Activated T-cell treated with anti-CD3 and anti-CD28 coated beads, Interleukin-2, amount 50 U/mL, for 1 hour (primary cell): ENCODE measurements at places on chromosomes 2 and 18.

GRCh38 chr2:15770606-15771005, 169.7 kb upstream of the MYCN start:
- no peak for DNase-seq

DNA sequence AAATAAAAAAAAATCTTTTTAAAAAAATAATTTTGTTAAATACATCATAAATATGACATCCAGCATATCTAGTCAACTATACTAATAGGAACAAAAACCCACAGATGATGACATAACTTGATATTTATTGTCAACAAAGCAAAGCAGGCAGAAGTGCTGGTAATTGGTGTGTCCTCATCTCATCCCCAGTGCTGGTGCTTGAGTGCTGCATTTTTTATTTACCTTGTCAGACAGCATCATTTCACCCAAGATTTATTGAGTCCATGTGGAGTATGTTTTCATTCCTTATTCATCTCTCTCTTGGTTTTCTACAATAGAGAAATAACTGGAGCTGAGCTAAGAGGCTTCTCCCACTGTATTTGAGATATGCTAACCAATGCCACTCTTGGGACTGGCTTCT, 191.6 kb upstream of the SLC14A2 start:
- DNase-seq = no peak

GRCh38 chr18:57789090-57789489, 14.0 kb downstream of the ATP8B1 start:
- no peak for DNase-seq

DNA sequence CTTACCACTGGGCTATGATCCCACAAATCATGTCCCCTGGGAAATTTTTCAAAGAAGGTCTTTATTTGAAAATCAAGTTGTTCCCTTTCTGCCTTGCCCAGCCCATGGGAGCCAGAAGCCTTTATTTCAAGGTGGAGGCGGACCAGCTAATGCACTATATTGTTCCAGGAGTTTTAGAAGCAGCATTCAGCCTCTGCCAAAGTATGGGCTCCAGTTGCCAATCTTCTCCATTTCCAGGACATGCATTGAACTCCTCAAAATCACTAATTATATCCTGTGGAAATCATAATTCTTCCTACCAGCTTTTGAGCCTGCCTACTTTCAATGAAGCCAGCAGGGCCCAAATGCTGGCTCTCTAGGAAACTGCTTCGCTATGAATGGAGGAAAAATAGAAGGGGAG, 195.8 kb downstream of the RAD51AP2 start:
- no peak for DNase-seq

GRCh38 chr2:191304939-191305875, 60.0 kb downstream of the MYO1B start:
- DNase-seq = no peak

DNA sequence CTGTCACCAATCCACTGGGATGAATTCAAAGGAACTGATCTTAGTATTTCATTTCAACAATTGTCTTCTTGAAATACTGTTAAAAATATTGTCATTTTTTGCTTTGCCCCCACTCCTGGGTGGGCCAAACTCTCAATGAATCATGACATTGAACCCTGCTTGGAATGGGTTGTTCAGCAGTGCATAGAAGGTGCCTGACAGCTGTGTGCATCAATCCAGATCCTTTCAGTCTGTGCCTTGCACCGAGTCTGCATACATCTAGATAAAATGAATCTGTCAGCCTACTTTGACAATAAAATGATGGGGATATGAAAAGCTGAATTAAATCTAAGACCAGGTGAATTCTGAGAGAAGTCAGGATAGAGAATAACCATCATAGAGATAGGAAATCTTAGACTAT, 706.6 kb downstream of the CBLN2 start:
- DNase-seq = no peak

DNA sequence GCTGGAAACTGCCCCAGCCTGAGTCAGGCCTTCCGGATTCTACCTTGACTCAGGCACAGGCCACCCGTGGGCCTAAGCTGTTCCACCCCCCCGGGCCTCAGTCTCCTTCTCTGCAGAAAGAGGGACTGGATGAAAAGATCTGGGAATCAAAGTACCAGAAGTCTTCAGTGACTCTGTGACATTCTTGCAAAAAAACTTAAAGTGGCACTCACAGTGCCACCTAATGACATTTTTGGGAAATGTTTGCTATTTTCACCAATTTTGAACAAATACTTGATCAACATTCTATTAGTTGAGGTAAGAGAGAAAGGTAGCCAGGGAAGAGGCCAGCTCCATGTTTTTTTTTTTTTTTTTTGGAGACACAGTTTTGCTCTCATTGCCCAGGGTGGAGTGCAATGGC, 48.3 kb upstream of the ACAA2 start:
- no peak for DNase-seq

DNA sequence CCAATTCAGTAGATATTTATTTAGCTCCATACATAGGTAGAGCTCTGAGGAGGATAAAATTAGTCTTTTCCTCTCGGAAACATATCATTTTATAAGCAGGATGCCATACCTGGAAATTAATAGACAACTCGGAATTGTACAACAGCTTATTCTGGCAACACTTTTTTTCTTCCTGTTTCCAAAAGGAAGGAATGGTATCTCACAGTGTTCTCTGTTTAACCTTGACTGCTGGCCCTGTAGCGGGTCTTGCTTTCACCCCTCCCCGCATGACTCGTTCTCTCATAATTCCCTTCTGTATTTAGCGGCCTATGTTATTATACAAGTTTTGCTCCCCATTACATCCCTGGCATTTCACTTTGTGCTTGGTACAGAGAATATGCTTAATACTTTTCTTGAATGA, 2.5 kb upstream of the KYNU start:
- no peak for DNase-seq

DNA sequence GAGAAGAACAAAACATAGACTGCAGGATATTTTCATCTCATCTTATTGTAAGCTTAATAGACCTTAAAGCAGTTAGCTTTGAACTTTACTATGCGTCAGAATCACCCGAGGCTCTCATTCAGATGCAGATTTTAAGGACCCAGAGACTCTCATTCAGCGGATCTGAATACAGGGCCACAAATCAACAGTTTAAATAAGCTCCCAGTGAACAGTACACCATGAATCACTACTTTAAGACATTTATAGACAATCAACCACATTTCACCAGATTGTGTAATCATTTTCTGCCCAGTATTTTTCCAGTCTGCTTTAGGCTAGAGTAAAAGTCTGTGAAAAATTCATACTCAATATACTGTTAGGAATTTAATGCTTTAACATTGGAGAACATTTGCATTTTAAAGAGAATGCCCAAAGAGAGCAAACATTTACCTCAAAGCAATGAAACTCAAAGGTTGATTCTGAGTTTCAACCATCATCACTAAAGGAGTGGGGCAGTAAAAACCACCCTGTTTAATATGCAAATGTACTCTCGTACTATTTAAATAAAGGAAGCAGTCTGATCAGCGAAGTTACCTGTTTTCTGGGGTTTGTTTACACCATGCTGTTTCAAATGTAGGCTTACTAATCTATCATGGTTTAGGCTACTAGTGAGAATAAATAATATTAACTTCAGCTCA, 11.0 kb upstream of the ALPK2 start:
- DNase-seq = no peak

GRCh38 chr18:11994336-11994702, 13.0 kb downstream of the IMPA2 start:
- no peak for DNase-seq

- DNase-seq = no peak
Measured at GRCh38 chr2:1645761-1646476, 98.4 kb downstream of the PXDN start.

GRCh38 chr18:10863026-10863425, 286.3 kb downstream of the PIEZO2 start:
- DNase-seq = no peak

DNA sequence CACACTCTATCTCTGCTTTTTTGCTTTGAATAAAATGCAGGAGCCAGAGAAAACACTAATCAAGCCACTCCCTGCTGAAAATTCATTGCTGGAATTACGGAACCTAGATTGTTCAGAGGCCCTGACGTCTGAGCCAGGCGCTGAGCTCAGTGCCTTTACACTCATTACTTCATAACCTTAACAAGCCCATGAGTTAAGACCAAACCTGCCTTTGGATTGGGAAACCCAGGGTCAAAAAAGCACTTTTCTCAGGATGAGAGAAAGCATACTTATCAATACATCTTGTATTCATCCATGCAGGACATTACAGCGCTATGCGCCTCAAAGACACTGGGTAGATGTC, 762 bp downstream of the INO80C start:
- DNase-seq = no peak

GRCh38 chr18:59196161-59196725, 23.7 kb upstream of the GRP start:
- DNase-seq = no peak

GRCh38 chr2:173091910-173092309, 16.3 kb downstream of the MAP3K20 start:
- no peak for DNase-seq

- DNase-seq = no peak
Measured at GRCh38 chr18:79856119-79857007, 58.6 kb downstream of the KCNG2 start.

GRCh38 chr2:74606927-74607326, 41.2 kb downstream of the M1AP start:
- no peak for DNase-seq

GRCh38 chr2:7060156-7060555, 142.9 kb downstream of the RNF144A start:
- DNase-seq = no peak

DNA sequence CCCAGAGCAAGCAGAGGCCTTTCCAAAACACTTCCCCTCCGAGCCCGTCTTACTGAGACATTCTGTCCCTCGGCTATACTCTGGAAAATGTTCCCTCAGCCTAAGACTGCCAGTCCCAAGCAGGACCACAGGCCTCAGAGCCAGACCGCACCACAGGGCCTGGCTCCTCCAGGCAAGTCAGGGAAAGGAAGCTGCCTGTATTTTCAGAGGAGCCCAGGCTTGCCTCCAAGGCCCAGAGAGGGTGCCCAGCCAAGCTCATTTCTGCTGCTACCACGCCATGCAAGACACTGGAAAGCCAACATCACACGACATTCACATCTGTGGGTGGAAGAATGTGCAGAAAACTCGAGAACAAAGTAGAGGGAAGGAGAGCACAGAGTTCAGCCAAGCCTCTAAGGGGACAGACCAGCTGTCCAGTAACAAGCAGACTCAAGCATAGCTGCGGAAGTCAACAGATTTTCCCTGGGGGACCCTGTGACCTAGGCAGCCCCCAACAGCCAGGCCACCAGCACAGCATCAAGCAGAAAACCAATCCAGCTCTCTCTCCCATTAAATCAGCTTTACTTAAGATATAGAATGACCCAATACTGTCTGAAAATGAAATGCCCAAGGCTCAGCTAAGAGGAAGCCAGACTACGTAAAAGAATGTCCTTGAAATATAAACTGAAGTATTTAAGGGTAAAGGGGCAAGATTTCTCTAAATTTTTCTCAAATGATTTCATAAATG, 123.9 kb downstream of the ZFP36L2 start:
- no peak for DNase-seq

DNA sequence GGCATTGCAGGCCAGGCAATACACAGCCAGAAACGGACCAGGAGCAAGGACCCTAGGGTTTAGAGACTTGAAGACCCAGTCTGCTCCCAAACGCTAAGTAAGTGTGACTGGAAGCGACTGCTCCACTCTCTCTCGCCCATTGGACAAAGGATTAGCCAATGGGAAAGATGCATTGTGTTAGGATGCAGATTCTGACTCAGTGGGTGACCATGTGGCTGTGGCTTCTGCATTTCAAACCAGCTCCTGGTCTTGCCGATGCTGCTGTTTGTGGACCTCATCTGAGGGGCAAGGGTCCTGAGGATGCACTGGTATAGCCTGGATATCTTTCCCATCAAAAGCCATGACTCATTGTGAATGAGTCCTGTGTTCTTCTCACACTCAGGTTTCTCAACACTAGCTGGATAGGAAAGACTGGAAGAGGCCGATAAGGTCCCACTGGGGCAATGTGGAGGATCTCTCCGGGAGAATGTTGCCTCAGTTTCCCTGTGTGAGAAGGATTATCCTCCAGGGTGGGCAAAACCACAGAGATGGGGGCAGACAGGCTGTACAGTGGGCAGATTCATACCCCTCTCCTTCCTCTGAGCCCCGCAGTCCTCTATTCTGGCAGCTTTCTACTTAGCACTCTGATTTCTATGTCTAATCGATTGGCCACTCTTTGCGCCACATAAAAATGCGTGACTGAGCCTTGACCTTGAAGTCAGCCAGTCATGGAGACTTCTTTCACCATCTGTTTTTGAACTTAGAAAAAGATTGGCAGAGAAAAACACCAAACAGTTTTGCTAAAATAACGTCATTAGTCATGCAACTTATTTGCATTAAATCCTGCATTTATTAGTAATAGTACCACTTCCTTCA, 257.1 kb downstream of the PRKCE start:
- DNase-seq = no peak

GRCh38 chr2:145599756-145600155, 1079.8 kb upstream of the ZEB2 start:
- DNase-seq = no peak

GRCh38 chr2:164935118-164936101, 19.9 kb downstream of the SLC38A11 start:
- DNase-seq = no peak

- no peak for DNase-seq
Measured at GRCh38 chr2:15299904-15300520, 261.1 kb downstream of the NBAS start.

GRCh38 chr2:167756446-167756845, 490.9 kb downstream of the STK39 start:
- DNase-seq = no peak
